ENCODE measurements at places on chromosomes 16 and 17.

GRCh38 chr17:36118477-36119353 lies 15.1 kb downstream of the CCL4 start:
- no peak for DNase-seq

DNA sequence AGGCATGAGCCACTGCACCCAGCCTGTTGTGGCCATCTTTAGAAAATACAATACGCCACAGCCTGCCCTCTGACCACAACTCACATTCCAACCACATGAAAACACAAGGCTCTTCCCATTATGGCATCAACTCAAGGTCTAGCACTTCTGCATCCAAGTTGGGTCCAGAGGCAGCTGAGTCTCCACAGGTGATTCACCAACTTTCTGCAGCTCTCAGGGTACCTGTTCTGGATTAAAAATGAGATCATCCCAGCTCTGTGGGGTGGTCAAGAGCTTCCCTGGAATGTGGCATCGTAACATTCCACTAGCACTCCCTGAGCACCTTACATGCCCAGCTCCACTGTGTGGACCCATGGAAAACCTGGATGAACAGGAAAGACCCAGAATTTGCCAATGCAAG lies 9.9 kb upstream of the GUCY2D start:
- DNase-seq = no peak

DNA sequence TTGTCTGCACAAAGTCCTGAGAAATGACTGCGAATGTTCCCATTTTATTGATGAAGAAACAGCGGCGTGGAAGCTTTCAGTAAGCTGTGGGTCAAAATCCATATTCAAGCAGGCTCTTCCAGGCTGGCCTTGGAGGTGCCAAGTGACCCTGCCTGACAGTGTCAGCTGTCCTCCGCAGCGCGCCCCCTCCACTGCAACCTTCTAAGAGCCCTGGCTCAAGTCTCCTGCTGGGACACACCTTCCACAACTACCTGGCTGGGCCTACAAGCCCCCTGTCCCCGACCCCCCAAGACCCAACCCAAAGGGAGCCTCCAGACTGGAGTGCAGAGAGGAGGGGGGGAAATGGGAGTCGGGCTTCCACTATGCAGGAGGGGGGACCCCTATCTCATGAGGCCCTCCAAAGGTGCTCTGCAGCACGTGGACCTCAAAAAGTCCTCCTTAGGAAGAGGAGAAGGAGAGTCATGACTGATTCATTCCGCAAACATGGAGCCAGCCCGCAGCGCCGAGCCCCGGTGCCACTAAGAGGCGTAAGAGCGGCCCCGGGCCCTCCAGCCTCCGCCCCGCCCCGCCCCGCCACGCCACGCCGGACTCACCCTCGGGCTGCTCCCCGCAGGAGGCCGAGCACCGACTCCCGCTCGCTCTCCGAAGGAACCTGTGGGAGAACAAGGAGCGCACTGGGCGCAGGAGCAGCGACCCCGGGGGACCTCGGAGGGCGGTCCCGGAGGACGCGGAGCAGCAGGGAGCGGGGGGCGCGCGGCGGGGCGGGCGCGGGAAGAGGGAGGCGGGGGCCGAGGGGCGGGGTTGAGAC lies 574 bp downstream of the MPP3 start:
- no peak for DNase-seq

GRCh38 chr17:65278050-65278819 lies 141.1 kb downstream of the RGS9 start:
- no peak for DNase-seq

DNA sequence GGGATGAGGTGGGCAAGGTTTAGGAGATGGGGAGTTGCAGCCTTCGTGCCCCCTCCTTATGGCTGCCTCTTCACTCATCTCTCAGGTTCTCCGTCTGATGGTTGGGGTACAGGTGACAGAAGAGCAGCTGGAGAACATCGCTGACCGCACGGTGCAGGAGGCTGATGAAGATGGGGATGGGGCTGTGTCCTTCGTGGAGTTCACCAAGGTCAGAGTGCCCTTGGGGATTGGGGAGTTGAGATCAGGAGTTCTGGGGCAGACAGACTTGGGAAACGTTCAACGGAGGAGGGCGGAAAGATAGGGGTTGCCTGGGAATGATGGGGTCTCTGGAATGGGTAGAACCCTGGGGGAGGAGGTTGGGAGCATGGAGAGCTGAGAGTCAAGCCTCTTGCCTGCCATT lies 2.3 kb downstream of the CHP2 start:
- DNase-seq = no peak

- DNase-seq = no peak
These were observed 16.5 kb downstream of the ADAM11 start for GRCh38 chr17:44775136-44775837.

DNA sequence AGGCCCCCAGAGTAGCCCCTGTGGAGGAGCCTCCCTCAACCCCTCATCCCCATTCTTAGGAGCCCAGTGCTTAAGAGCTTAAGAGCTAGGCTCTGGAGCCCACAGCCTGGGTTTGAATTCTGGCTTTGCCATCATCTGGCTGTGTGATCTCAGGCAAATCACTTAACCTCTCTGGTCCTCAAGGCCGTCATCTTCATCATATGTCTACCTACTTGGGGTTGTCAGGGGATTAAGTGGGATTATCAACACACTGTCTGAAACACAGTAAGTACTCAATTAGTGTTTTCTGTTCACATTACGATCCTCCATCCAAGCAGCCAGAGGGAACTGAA lies 4.8 kb downstream of the SREBF1 start:
- no peak for DNase-seq

GRCh38 chr16:84822990-84823389 lies 3.2 kb downstream of the CRISPLD2 start:
- DNase-seq = no peak

- DNase-seq = no peak
These were observed 12.6 kb upstream of the ATP6V0C start for GRCh38 chr16:2500918-2501750.

GRCh38 chr16:12178251-12178990 lies 201.9 kb downstream of the SNX29 start:
- DNase-seq = no peak

Measured in cortex of kidney (tissue), 1 donor.